AG09309 (cell line): ENCODE measurements at places on chromosomes 2 and 18.

GRCh38 chr2:238573916-238574315, 147.2 kb downstream of the ASB1 start:
- no peak for DNase-seq

DNA sequence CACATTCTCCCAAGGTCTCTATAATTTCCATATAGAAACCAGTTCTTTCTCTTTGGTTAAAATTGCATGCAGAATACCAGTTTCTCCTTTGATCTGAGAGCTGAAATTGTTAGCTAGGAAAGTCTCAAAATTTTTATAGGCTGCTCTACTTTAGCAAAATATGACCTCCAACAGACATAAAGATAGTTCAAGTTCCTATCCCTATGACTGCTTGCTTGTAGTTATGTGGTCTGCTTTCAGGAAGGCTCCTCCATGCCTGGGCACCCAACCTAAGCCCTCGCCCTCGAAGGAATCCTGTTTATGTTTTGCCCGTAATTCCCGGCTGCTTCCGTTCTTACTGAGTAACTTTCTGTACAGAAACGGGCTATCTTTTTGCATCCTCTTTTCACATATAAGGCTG, 28.0 kb upstream of the LTBP1 start:
- no peak for DNase-seq

DNA sequence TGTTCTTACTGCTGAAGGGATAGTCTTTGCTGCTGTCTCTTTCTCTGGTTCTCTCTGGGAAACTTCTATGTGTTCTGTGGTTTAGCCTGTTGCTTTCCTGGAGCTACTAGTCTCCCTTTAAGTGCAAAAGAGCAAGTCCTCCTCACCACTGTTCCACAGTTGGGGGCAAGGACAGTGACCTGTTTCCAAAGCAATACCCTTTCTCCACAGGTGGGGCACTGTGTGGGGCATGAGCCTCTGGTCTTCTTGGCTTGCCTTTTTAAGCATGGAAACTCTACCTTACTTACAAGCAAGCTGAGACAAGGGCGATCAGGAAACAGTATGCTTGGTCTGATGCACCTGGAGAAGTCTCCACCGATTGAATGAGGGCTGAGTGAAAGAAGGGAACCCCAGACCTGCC, 156.7 kb downstream of the CPS1 start:
- DNase-seq: no peak

- no peak for DNase-seq
Measured at GRCh38 chr2:189601043-189601442, 20.5 kb upstream of the SLC40A1 start.

DNA sequence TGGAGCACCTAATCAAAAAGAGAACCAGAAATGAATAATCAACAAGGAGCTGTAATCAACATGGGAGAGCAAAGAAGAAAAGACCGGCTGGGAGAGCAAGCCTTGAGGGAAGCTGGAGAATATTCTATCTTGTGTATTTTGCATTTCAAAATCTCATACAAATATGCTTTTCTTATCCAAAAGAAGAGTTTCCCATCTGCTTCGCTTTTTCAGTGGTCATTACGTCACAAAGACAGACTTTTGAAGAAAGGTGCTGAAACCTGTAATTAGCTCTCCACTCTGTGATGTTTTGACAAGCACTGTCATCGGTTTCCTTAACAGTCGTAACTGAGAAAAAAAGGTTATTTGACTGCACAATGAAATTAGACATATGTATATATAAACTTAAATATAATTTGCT, 139.1 kb upstream of the TACR1 start:
- DNase-seq: no peak

- no peak for DNase-seq
Measured at GRCh38 chr2:171492664-171493063, 29.6 kb upstream of the CYBRD1 start.
